ENCODE measurements at places on chromosomes 6 and 20.

GRCh38 chr6:146560607-146561006 is 17.0 kb downstream of the RAB32 start:
- no peak for DNase-seq

DNA sequence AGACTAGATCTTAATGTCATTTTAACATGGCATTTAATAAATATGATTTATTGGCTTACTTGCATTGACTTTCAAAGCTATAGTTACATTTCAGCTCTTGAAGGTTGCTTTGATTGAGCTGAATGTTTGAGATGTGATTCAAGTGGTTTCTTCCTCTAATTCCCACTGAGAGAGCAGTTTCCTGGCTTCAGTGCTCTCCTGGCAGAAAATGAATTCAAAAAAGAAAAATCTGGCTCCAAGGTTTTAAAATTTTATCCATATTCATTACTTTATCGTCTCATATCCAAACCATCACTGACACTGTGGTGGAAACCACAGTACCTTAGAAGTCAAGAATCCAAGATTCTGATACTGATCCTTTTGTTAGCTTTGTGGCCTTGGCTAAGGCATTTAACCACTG is 263.1 kb upstream of the HSF2 start:
- DNase-seq: no peak

DNA sequence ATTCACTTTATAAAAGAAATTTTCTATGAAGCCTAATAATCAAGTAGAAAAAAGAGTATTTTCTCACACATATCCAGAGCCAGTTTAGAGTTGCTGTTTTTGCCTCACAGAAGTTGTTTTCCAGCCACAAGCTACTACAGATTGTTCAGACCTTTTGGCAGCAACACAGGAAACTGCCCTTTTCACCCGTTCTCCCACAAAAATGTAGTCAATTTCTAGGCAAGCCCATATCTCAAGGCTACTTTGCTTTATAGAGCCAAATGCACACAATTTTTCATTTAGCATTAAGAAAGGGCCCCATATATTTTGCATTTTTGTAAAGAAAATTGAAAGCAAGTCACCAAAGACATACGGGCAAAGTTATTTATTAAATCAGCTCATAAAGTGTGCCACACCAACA is 49.5 kb downstream of the EPB41L2 start:
- peak; percentile 73 for DNase-seq

- no peak for DNase-seq
Observed at GRCh38 chr6:33443619-33444504, 10.5 kb upstream of the ZBTB9 start.

- no peak for DNase-seq
Observed at GRCh38 chr6:12249541-12250382, 40.4 kb upstream of the EDN1 start.

- no peak for DNase-seq
Observed at GRCh38 chr6:36607683-36608386, 13.7 kb downstream of the SRSF3 start.

DNA sequence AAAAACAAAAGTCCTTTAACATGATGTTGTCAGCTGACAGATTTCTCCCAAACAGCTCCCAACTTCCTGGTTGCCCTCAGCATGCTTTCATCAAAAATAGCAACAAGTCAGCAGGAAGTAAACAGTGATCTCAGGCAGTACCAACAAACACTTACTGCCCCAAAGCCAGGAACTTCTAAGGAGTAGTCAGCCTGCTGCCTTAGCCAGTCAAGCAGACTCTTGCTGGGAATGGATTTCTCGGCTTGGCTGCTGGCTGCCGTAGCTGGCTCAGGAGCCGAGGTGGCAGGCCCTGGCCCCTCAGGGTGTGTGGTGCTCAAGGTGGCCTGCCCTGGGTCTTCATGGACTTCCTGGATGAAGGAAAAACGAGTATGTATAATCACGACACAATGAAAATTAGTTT is 46.6 kb upstream of the EMILIN3 start:
- DNase-seq: no peak

GRCh38 chr6:139979021-139979725 is 604.7 kb upstream of the CITED2 start:
- DNase-seq: peak; percentile 55
